ENCODE measurements at places on chromosomes 1 and 21.

- no peak for DNase-seq
Measured at GRCh38 chr1:47993416-47993740, 3.8 kb downstream of the TRABD2B start.

DNA sequence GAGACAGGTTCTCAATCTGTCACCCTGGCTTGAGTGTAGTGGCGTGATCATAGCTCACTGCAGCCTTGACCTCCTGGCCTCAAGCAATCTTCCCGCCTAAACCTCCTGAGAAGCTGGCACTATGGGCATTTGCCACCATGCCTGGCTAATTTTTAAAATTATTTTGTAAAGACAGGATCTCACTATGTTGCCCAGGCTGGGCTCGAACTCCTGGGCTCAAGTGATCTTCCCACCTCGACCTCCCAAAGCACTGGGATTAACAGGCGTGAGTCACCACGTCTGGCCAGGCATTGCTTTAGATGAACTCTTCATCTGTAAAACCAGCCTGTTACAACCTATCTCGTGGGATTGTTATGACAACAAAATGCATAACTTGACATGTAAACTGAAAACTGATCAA, 2.4 kb downstream of the COA6 start:
- no peak for DNase-seq

GRCh38 chr1:21667348-21668231, 1.6 kb downstream of the RAP1GAP start:
- DNase-seq, result no peak

GRCh38 chr21:42039911-42040351, 29.8 kb upstream of the ZBTB21 start:
- peak; percentile 82 for DNase-seq

GRCh38 chr1:16224472-16224871, 12.0 kb upstream of the ARHGEF19 start:
- DNase-seq, result no peak

DNA sequence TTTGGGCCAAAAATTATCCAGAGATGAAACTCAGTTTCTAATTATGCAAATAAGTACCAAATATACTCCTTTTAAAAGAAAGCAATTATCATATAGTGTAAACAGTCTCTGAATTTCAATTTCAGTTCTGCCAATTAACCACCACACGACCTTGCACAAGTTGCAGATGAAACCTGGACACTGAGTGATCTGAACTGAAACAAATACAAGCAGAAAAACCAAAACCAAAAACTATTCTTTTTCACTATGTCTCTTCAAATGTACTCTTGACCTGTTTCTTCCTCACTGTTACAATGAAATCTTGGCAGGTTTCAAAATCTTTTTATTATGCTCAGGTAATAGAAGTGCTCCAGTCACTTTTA, 79.2 kb downstream of the TYW3 start:
- no peak for DNase-seq

DNA sequence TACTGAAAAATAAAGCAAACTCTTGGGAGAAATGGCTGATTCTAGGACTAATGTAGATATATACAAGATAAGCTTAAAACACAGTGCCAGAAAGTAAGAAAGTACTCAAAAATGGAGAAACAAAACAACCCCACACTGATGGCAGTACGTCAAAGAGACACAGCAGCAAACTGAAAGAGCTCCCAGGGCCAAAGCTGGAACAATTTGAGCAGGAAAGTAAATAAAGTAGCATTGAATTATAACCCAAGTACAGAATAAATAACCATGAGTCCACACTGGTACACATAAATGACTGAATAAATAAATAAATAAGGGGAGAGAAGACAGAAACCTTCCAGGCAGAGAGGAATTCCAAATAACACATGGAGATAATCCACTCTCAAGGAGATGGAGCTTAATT, 120.9 kb downstream of the GLUL start:
- no peak for DNase-seq

DNA sequence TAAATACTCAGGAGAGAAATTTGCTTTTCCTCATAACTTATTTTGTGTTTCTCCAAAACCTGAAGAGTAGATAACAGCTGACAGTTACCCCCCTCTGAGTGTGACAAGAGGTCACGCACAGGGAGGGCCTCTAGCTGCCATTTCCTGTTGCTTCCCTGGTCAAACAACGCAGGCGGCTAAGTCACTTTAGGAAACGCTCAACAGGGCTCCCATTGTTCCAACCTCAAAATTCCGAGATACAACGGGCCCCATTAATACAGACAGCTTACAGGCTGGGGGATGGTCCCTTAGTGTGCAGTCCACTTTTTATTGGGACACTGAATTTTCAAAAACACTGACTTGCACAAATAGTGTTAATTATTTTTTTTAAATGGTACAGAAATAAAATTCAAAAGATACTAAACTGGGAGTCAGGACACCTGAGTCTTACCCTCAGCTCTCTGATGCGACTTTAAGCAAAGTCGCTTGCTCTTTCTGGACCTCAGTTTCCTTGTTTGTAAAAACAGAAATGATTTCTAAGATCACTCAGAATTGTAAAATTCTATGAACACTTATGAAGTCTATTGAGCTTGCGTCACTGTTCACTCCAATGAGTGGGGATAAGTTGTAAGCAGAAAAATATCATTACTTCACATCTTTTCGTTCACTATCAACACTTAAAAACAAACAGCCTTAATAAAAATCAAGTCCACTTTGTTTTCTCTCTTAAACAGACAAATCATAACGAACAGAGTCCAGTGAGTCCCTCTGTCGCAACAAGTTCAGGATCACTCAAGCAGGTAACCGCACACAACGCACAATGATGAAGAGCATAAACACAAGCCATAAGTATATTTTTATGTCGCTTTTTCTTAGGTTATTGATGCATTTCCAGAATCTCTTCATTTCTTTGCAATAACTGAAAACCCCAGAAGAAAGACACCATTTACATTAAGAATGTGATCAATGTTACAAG, 13.5 kb downstream of the LZIC start:
- no peak for DNase-seq

GRCh38 chr1:235917267-235917811, 50.6 kb upstream of the LYST start:
- peak; percentile 98 for DNase-seq

GRCh38 chr1:173503391-173503790, 26.3 kb downstream of the PRDX6 start:
- DNase-seq, result no peak

DNA sequence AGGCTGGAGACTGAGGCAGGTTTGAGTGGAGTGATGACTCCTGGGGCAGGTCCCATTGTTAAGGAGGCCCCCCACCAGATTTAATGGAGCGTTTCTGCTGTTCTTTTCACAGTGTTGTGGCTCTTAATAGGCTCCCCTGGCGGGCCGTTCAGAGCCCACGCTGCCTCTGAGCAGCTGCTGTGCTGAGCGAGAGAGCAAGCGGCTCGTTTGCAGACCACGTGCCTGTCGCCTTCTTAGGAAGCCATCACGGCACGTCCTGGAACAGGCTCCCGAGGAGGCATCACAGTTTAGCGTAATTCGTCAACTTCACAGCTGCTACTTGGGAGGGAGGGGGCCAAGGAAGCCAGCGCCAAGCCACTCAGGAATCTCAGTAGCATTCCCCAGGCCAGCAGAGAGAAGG, 70.5 kb upstream of the CTTNBP2NL start:
- DNase-seq, result peak; percentile 15

GRCh38 chr1:205319081-205320018, 2.2 kb downstream of the NUAK2 start:
- DNase-seq, result peak; percentile 78

DNA sequence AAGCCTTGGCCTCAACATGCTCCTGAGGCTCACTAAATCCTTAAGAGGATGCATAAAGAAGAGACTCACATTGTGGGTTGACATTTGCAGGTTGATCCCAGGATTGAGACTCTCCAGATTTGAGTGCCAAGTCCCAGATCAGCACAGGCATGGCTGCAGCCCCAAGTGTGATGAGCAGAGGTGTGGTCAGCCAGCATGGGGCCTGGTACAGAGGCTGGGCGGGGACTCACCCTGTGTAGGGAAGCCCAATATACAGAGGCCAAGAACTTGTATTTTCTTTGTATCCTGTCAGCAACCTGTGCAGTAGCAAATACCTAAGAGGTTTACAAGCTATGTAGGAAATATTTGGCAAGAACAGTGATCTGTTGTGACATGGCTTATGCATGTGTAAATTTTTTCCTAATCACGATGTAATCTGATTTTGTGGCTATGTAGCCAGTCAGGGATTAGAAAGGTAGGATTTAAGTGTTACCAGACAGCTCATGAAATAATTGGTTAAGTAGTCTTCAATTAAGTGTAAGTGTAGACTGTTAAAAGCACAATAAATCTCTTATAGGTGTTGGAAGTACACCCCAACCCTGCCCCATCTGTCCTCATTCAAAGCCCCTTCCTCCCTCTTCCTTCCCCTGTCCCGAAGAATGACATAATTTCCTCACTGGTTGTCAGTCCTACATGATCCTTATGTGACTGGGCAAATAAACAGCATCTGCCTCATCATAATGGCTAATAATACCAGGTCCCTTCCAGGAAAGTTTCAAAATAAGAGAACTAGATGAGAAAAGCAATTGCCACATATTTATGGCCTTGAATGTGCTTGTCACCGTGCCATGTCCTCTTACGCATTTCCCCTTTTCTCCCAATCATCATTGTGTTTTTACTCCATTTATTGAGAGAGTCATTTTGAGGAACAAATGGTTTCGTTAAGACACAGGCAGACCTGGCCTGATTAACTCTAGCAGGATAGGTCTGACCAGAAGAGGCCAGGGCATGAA, 120.9 kb downstream of the HLX start:
- DNase-seq, result no peak

- peak; percentile 56 for DNase-seq
Measured at GRCh38 chr1:23651069-23651808, 40.4 kb upstream of the RPL11 start.

DNA sequence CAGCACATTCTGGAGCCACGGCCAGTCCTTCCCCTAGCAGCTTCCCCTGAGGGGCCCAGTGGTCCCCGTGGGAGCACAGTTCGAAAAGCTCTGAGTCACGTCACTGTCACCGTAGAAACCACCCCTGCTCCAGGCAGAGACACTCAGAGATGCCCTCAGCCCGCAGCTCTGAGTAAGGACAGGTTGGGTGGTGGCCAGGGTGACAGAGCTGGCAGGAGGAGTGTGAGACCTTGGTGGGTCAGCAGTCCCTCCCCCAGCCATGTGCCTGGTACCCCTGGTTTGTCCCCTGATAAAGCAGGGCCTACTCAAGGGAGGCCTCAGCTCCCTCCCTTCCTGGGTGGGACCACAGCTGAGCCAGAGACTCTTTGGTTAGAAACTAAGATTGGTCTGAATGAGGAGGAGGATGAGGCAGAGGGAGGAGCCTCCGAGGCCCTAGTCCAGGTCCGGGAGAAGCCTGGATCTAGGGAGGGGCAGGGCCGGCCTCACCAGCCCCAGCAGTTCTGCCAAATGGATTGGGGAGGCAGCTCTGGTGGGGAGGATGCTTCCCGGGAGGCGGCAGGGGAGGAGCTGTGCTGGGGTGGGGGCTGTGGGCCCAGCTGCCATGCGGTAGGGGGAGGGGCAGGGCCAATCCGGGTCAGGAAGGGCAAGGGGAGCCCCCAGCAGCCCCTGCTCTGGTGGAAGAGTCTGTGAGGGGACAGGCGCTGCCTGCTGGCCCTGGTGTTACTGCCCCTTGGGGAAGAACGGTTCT, 55.2 kb downstream of the SLC9A1 start:
- peak; percentile 86 for DNase-seq

DNA sequence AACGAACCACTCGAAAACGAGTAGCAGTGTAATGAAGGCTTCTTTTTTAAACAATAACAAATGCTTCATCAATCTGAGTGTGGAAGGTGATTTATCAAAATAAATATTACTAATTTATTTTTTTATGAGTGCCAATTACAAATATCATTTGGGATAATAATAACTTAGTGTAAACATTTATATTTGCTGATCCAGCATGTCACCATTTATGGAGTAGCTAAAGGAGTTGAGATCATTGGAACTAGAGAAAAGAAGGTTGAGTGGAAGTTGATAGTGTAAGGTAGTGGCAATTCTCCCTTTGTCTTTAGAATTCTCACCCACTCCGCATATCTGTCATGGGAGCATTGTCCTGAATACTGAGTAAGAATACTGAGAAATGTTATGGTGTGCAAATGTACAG, 67.1 kb upstream of the KIF26B start:
- no peak for DNase-seq

DNA sequence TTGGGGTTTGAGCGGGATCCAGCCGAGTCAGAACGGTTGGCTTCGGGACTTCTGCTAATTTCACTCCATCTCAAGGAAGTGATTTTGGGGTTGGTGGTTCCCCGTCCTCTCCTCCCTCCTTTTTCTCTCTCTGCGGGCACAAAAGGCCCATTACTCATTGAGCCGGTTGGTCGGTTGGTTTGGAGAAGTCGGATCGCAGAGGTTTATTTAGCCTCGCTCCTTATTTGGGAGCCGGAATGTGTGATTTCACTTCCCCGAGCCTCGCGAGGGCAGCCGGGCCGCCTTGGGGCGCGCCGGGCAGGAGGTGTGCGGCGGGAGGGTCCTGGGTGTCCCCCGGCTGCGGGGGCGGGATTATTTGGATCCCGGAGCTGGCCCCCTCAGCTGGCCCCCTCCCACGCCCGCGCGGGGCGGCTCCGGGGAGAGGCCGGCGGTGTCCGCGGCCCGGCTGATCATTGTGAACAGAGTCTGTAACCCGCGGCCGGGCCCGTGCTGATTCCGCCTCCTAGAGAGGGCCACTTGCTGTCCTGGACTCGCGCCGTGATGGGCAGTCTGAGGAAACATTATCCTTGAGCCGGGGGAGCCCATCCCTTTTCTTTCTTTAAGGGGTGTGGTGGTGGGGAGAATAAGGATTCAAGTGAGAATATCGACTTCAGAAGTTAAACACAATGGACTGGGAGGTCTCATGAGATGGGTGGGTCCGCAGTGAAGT, 1.2 kb downstream of the MAPKAPK2 start:
- peak; percentile 76 for DNase-seq

- DNase-seq, result no peak
Measured at GRCh38 chr1:103561643-103562395, 9.6 kb upstream of the AMY2B start.

DNA sequence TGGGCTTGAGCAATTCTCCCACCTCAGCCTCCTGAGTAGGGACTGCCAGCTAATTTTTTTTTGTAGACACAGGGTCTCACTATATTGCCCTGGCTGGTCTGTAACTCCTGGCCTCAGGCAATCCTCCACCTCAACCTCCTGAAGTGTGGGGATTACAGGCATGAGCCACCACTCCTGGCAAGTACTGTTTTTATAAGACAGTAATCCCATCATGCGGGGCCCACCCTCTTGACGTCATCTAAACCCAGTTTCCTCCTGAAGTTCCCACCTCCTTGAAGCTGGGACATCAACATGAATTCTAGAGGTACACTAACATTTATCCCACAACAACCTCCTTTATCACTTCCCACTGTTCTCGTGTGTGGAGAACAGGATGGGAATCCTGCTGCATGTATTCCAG, 104.7 kb downstream of the SPATA46 start:
- no peak for DNase-seq

DNA sequence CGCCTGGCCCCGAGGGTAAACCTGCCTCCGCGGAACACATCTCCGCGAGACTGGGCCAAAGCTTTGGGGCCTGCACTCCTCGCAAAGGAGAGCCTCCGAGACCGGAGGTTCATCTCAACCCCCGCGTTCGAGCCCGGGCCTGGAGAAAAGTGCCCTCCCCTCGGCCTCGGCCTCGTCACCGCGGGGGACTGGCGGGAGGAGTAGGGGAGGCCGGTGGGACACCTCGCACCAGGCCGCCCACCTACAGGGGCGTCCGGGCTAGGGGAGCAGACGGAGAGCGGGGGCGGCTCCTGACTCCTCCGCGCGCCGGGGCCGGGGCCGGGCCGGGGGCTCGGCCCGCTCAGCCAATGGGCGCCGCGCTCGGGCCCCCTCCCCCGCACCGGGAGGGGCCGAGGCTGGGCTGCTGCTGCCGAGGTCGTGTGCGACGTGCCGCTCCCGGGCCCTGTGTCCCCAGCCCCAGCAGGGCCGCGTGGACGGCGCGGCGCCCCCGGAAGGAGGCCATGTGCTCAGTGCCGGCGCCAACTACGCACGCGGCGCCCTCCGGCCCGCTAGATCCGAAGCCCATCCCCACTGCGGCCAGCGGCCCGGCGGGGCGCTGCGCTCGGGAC, 684 bp downstream of the SLC2A1 start:
- peak; percentile 82 for DNase-seq
